ENCODE measurements at places on chromosomes 1 and 21. TPM values are rescaled to one million over a fixed set of nuclear protein-coding genes. Genes with fewer than 3 reads are reported as not detected.

Gene SPATA46
- total RNA-seq: not detected

Gene ST6GALNAC3
- total RNA-seq: not detected

Gene TNNT2
- total RNA-seq: 0.46 TPM

Gene RGS13
- not detected for total RNA-seq

Gene ADCY10
- total RNA-seq: not detected

- peak; percentile 58 for DNase-seq
Measured at GRCh38 chr1:54227091-54227602, 27.2 kb downstream of the MRPL37 start.

GRCh38 chr1:230708631-230709580 lies 5.0 kb downstream of the AGT start:
- peak; percentile 59 for DNase-seq

DNA sequence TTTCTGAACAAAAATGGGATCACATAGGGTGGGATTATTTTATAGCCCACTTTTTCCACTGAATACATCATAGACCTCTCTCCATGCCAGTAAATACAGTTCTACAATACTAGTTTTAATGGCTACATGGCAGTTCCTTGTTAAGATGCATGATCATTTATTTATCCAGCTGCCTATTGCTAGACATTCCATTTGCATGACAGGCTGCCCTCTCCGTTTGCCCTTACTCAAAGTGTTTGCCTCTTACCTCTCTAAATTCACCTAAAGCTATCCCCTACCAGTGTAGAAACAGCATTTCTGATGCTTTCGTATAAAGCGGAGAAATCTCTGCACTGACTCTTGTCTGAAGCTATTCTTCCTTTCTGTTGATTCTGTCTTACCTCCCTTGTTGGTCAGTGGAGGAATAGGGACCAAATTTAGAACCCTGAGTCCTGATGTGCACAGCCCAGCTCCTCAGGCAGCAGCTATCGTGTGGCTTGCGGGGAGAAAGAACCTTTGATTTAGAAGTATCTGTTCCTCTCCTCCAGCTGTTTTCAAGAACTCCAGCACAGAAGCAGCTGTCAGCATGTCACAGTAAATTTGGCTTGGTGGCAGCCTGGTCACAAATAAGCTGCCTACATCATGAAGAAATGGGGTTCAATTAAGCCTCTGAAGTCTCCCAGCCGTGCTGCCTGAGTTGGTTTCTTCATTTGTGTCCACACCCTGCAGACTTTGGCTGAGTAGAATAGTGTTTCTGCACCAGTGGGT lies 337.3 kb downstream of the PRDM2 start:
- DNase-seq: no peak

DNA sequence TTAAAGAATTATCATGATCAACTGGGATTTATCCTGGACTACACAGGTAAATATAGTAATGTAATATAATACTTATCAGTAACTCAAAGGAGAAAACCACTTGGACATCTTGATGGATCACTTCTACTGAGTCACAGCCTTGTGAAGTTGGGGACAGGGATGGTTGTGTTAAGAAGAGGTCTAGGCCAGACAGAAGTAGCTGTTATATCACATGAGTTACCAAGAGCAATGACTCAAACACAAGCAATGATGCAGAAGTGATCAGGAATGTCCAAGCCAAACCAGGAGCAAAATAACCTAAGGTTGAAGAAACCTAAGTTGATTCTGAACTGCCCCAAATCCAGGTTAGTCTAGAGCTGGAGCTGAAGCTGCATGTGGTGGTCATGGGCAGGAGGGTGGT lies 424.5 kb upstream of the DAB1 start:
- DNase-seq: no peak

GRCh38 chr1:221279146-221279545 lies 399.9 kb downstream of the HLX start:
- no peak for DNase-seq

DNA sequence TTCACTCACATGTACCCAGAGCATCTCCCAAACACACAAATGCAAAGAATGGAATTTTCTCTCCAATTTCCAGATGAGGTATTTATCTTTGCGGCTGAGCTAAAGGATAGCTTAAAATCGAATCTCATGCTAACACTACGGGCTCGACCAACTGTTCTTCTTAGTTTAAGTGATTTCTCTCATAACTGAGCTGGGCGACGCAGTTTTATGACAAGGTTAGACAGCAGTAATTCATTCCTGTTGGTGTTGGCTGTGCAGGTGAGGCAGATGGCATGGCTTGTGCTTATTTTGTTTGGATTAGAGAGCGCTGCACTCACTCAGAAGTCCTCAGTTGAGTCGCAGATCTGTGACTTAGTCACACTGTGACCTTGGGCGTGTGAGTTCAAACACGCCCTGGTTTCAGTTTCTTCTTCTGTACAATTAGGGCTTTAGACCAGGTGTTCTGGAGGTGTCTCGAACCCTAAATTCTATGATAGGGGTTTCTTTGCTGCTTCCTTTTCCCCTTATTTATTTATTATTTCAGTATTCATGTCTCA lies 41.5 kb upstream of the MRPS6 start:
- no peak for DNase-seq

GRCh38 chr21:42037516-42037915 lies 27.4 kb upstream of the ZBTB21 start:
- DNase-seq: no peak

DNA sequence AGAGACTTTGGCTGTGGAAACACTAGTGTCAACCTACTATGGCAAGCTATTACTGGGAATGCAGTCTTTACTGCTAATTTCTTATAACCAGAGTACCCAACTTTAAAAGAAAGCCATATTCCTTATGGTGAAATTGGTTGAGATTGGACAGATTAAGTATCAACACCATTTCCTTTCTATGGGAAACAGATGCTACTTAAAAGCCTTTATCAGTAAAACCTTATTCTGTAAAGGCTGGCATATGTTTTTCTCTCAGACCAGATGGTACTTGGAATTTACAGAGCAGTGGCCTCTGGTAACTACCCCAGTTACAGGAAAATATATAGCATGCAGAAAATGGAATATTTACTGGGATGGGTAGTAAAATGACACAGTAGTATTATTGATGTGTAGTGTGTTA lies 18.8 kb downstream of the IFI44 start:
- no peak for DNase-seq

DNA sequence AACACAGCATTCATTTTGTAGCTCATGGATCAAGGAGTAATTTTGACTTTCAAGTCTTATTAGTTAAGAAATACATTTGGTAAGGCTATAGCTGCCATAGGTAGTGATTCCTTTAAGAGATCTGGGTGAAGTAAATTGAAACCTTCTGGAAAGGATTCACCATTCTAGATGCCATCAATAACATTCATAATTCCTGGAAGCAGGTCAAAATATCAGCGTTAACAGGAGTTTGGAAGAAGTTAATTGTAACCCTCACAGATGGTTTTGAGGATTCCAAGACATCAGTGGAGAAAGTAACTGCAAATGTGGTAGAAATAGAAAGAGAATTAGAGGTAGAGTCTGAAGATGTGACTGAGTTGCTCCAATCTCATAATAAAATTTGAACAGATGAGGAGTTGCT lies 216.6 kb downstream of the GREM2 start:
- no peak for DNase-seq

DNA sequence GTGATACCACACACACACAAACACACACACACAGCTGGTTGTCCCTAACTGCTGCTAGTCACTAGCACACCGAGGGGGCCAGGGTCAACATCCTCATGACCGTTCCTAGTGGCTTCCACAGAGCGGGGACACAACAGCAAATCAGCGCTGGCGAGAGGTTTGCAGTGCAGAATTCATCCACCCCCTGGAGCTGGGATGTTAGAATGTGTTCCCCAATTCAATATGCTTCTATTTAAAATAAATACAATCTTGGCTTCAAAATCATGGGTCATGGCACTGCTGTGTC lies 16.2 kb upstream of the C2CD2 start:
- no peak for DNase-seq

- no peak for DNase-seq
Measured at GRCh38 chr1:236122176-236122575, 20.2 kb upstream of the GPR137B start.

GRCh38 chr1:156657741-156658319 lies 15.9 kb downstream of the BCAN start:
- DNase-seq: no peak

DNA sequence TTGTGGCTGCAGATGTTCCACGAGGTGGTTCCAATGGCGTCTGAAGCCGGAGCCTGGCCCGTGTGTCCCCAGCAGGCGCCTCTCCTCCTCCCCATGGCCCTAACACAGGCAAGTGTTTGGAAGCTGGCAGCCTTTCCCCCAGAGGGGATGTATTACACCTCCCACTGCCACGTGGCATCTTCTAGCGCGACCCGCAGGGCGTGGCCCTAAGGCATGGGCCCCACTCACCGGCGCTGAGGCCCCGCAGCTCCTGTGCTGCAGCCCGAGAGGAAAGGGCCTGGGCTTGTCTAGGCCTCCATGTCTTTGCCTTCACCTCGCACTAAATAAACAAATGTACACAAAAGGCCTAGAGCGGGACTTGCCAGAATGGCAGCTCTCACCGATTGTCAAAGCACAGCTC lies 37.9 kb downstream of the SLC66A1 start:
- no peak for DNase-seq

DNA sequence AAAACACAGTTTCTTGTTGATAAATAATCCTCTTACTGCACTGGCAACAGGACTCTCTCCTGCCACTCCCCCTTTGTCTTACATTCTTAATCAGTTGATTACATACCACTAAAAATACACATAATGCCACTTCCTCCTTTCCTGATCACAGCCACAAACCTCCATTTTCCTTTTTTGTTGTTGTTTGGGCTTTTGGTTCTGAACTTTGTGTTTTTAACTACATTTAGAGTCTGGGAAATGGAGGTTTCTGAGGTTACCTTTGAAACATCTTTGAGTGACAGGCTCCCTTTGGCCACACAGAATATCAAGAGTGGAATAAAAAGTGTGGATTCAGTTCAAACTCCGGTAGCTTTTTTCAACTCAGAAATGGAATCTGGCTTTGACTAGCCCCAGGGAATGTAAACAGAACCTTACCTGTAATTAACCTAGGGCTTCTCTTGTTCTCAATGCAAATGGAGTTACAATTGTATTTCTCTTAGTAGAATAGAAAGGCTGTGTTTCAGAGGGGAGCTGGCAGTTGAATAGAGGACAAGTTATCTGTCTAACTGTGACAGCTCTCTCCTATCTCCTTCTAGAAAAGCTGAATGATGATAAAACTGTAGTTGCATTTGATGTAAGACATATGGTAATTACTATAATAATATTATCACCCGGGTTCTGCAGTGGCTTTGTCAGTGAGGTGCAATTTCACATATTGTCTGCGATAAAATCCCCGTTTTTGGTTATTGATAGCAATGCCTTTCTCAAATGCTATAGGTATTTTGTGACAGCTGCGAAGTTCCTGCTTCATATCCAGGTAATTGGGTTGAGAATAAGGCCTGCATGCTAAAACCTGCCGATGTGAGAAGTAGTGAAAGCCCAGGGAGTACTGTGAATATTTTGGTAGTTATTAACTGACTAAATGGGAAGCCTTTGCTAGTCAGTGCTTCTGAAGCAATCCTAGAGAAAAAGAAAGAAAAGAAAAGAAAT lies 66.9 kb downstream of the ST6GALNAC5 start:
- no peak for DNase-seq

DNA sequence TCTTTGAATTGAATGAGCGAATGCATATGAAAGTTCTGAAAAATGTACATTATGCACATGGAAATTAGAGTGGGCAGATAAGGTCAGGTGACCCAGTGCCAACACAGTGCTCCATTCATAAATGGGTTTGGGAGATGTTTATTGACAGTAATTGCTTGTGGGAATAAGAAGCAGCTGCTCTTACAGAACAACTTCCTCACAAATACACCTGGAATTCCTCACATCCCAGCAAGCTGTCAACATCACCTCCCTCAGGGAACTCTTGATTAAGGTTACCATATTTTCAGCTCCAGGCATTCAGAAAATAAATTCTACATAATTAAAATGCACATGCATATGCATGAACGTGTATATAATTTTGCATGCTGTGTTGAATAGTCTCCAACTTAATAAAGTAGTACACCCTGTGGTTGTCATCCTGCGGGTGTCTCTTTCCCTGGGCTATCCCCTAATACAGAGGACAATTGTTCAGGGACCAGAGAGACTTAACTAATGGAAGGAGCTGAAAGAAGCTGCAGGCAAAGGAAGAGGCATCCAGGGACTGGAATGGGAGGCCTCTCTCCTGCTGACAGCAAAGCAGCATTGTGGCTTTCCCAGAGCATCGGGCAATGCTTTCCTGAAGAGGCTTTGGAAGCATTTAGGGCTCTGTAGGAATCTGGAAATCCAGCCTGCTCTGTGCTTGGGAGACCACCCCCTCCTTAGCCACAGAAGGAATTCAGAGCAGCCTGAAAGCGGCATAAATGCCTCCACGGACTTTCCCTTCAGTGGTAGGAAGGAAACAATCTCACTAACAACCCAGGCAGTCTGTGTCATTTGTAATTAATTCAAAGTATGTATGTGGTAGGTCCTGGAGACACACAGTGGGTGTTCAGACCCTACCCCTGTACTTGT lies 55.2 kb upstream of the GNG12 start:
- DNase-seq: no peak

DNA sequence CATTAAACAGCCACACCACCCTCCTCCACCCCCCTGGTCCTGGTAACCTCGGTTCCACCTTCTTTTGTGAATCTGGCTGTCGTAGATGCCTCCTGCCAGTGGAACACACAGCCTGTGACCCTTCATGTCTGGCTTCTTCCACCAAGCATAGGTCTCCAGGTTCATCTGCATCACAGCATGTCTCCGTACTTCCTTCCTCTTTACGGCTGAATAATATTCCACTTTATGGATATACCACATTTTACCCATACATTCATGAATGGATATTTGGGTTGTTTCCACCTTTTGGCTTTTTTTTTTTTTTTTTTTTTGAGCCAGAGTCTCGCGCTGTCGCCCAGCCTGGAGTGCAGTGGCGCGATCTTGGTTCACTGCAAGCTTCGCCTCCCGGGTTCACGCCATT lies 11.8 kb upstream of the CALML6 start:
- no peak for DNase-seq

- no peak for DNase-seq
Measured at GRCh38 chr1:105172788-105173187, 1423.1 kb downstream of the AMY1C start.

Measured in HT-29 (cell line).